ENCODE measurements at places on chromosomes 6 and 20. TPM values are rescaled to one million over a fixed set of nuclear protein-coding genes. Genes with fewer than 3 reads are reported as not detected.

GRCh38 chr20:16054985-16055384 lies 518.3 kb downstream of the KIF16B start:
- no peak for DNase-seq
- no peaks in the 10 kb centered on the region for H3K36me3 ChIP-seq
- no peaks in the 10 kb centered on the region for H3K4me1 ChIP-seq
- H3K27ac ChIP-seq, result no peak overlapping the region

DNA sequence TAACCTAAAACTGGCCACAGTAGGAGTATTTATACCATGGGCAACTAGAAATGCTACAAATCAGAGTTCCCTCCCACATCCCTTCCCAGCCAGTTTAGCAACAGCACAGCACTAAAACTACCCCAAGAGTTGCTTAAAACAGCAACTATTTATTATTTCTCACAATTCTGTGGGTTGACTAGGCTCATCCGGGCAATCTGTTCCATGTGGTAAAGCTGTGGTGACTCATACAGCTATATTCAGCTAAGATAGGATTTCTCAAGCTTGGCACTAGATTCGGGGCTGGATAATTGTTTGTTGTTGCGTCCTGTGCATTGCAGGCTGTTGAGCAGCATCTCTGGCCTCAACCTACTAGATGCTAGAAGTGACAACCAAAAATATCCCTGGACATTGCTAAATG lies 8.6 kb upstream of the HECA start:
- no peaks in the 10 kb centered on the region for H3K27me3 ChIP-seq
- H3K36me3 ChIP-seq, result peaks cover 16% of the 10 kb centered on the region
- H3K4me3 ChIP-seq, result no peak overlapping the region

- H3K36me3 ChIP-seq, result no peaks in the 10 kb centered on the region
- H3K27ac ChIP-seq, result no peak overlapping the region
- no peak for DNase-seq
- H3K4me1 ChIP-seq, result no peaks in the 10 kb centered on the region
- H3K4me3 ChIP-seq, result no peak overlapping the region
- peaks cover 4% of the 10 kb centered on the region for H3K27me3 ChIP-seq
Measured at GRCh38 chr20:58584881-58585752, 66.0 kb upstream of the STX16 start.

GRCh38 chr6:125013938-125014660 lies 51.9 kb downstream of the RNF217 start:
- H3K4me3 ChIP-seq, result no peak overlapping the region
- no peak overlapping the region for H3K27ac ChIP-seq
- H3K4me1 ChIP-seq, result peaks cover 6% of the 10 kb centered on the region
- DNase-seq, result no peak
- H3K36me3 ChIP-seq, result no peaks in the 10 kb centered on the region
- peaks cover 4% of the 10 kb centered on the region for H3K27me3 ChIP-seq

RPS21 gene
- total RNA-seq, result 1,391 TPM

HLA-DOB gene
- 2.9 TPM for total RNA-seq

C6orf15 gene
- total RNA-seq, result not detected

Data from activated CD4-positive, alpha-beta T cell treated with anti-CD3 and anti-CD28 coated beads, Interleukin-2, amount 10 ng/mL, durations not matched to agents 7 days and 5 days (primary cell).